ENCODE measurements at places on chromosomes 6 and 20.

GRCh38 chr6:122817766-122818165 is 28.7 kb downstream of the SMPDL3A start:
- DNase-seq = no peak

GRCh38 chr6:53139841-53140413 is 8.7 kb downstream of the GCM1 start:
- no peak for DNase-seq

GRCh38 chr6:133827766-133828165 is 61.1 kb upstream of the TCF21 start:
- DNase-seq = no peak

DNA sequence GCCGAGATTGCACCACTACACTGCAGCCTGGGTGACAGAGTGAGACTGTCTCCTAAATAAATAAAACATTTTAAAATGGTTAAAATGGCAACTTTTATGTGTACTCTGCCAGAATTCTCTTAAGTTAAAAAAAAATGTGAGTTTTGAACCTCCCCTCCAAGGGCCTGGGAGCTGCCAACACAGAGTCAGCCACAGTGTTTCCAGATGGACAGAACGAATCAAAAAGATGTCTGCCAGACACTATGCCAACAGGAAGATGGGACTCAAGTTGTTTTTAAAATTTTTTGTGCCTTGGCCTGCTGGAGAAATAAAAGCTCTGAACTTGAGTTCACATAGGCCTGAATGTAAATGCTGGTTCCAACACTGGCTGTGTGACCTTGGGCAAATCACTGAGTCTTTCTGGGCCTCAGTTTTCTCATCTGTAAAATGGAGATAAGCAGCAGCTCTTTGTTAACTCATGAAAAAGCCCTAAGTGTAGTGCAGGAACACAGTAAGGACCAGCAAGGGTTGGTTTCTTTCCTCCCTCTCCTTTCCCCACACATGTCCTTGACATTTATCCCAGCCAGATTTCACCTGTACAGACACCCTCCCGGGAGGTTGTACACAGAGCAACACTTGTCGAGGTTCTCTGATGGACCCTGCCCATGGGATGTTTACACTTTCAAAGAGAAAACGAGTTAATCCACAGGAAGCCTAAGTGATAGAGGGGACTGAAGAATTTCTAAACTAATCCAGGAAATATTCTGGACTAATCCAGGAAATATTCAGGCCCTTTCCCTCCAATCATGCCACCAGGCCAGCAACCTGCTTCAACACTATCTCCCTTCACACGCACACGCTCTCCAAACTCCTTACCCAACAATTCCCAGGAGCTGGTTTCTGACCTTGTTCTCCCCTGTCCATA is 35.0 kb downstream of the MRPL14 start:
- DNase-seq = no peak

GRCh38 chr6:5674141-5674540 is 332.6 kb downstream of the NRN1 start:
- no peak for DNase-seq

- DNase-seq = no peak
Observed at GRCh38 chr6:84871925-84872324, 107.5 kb upstream of the TBX18 start.

DNA sequence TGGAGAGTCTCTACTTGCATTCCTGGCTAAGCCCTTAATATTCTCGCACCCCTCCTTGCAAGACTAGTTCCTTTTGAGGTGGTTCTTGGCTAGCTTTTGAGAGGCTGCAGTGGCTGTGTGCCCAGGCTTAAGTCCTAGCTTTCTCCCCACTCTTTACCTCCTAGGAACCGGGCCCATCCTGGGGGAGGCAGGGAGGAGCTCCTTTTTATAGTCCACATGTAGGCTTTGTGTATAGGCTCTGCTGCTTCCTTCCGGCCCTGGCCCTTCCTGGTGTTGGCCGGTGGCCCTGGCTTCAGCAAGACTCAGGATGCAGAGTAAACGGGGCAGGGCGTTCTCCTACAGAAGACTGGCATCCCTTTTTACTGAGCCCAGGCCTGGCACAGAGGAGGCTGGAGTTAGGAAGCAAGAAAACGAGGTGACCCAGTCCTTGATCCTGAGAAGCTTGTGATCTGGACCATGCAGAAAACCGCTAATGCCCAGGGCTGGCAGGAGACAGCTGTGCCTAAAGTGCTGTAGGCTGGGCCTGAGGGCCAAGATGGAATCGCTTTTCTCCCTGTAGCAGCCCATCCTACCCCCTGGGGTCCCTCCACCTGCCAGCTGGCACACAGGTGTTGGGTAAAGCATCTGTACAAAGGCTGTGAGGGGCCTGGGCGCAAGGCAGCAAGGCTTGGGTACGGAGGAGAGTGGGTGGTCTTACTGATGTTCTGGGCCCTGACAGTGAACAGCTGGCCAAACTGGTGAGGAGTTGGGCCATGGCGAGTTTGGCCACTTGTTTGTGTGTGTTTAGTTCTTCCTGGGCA is 8.7 kb downstream of the PLCG1 start:
- no peak for DNase-seq

GRCh38 chr6:122798099-122798641 is 9.1 kb downstream of the SMPDL3A start:
- DNase-seq = no peak

- peak; percentile 9 for DNase-seq
Observed at GRCh38 chr6:30884521-30885480, 482 bp downstream of the DDR1 start.

DNA sequence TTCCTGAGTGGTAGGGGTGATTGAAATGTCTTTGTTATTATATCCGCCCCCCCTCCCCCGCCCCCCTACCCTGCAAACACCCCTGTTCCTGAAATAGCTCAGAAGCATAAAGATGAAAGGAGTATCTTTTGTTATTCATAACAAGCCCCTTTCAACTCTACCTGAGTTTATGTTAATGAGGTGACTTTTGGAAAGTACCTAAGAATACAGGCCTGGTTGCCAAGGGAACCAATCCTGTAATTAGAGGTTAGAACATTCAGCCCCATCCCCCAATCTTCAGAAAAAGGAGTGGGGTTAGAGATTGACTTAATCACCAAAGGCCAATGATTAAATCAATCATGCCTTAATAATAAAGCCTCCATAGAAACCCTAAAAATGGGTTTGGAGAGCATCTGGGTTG is 979.2 kb upstream of the GJE1 start:
- no peak for DNase-seq

DNA sequence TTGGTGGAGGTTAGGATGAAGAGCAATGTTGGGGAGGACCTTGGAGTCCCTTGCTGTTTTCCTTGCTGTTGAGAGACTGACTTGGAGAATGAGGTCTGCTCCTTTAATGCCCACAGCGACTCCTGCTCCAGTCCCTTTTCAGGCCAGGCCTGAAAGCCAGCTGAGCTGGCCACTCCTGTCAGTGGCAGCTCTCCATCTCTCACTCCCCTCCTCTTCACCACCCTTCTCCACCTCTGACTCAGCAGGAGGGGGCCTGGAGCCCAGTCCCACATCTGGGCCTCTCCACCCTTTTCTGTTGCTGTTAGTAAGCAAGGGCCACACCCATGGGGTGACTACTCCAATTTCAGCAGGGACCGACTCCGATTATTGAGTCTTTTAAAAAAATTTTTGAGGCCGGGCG is 2.2 kb downstream of the SNX21 start:
- DNase-seq = no peak

GRCh38 chr20:5008759-5009158 is 7.4 kb upstream of the SLC23A2 start:
- no peak for DNase-seq

- DNase-seq = no peak
Observed at GRCh38 chr6:148608199-148608951, 138.5 kb upstream of the UST start.

- no peak for DNase-seq
Observed at GRCh38 chr6:162485464-162485863, 242.1 kb downstream of the PRKN start.

GRCh38 chr6:16148498-16148897 is 19.6 kb downstream of the MYLIP start:
- no peak for DNase-seq

DNA sequence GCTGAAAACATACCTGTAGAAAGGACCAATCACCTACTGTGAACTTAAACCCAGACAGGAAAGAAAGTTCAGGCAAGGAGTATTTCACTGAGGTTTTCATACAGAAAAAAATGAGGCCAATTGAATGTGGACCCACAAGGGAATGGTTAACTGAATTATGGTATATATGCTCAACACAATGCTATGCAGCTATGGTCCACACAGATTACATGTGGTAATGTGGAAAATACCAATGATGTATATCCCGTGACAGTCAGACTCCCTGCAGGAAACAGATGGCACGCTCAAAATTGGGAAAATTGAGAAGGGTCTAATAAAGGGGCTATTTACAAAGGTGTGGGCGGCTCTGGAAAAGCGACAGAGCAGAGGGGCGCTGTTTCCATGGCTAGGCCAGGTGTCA is 47.1 kb upstream of the PIM1 start:
- DNase-seq = no peak

GRCh38 chr6:154403788-154404187 is 47.2 kb upstream of the IPCEF1 start:
- no peak for DNase-seq

- DNase-seq = no peak
Observed at GRCh38 chr6:167112421-167112820, 10.5 kb upstream of the CCR6 start.

DNA sequence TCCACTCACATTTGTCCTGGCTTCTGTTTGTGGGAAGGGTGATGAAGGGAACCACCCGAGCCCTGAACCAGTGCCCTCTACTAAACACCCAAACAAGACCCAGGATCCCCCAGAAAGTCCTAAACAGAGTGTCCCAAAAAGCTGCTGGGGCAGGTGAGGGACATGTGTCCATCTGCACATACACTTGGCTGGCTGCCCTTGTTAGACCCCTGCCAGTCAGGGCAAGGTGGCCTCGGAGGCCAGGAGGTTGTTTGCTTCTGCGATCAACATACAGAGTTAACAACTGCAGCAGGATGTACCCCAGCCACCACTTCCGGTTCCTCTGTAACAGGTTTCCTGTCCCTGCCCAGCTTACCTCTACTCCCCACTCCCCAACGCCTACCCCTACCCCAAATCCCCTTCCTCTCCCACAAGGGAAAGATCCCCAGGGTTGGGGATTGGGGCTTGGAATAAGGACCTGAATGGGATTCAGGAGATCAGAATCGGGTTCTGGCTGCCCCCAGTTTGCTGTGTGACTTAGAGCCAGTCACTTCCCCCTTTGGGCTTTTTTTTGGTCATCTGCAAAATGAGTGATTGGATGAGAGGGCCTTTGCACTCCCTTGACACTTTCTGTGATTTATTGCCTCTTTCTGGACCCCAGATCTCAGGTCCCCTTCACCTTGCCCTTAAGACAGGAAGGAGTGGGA is 13.9 kb downstream of the DEF6 start:
- DNase-seq = no peak

- no peak for DNase-seq
Observed at GRCh38 chr20:56245761-56246160, 2.8 kb upstream of the MC3R start.

GRCh38 chr20:59013031-59013951 is 5.9 kb upstream of the TUBB1 start:
- no peak for DNase-seq

GRCh38 chr6:74091136-74091793 is 395.3 kb downstream of the CD109 start:
- DNase-seq = no peak

DNA sequence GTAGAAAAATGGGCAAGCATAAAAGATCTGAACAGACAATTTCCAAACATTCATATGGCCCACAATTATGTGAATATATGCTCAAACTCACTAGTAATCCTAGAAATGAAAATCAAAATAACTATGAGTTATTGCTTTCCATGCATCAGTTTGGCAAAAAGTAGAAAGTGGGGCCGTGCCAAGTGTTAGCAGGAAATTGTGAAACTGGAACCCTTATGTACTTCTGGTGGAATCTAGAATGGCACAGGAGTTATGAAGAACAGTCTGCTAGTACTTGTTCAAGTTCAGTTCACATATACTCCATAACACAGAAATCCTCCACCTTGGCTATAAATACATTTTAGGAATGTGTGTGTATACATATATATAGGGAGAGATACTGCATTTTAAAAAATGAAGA is 89.8 kb downstream of the EYA2 start:
- no peak for DNase-seq

DNA sequence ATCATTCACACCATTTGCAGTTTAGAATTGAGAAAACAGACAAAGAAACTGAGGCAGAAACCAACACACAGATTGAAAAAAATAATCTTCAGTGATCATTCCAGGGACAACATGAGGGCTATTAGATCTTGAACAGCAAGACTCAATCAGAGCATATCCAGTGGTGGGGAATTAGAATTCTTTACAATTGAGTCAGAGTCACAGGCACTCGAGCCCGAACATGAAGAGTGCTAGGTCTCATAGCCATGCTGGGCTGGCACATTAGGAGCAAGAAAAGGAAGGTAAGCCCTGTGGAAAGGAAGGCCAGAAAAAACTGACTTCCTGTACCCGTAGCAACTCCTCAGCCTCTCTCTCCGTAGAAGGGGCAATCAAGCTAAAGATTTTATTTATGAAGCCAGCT is 419.9 kb downstream of the HAO1 start:
- no peak for DNase-seq

GRCh38 chr6:35082733-35083403 is 58.3 kb downstream of the TCP11 start:
- no peak for DNase-seq

- no peak for DNase-seq
Observed at GRCh38 chr6:72646604-72647485, 25.0 kb downstream of the KCNQ5 start.

- DNase-seq = no peak
Observed at GRCh38 chr6:37357860-37358259, 4.1 kb downstream of the RNF8 start.

- DNase-seq = no peak
Observed at GRCh38 chr20:15930311-15931305, 642.6 kb downstream of the KIF16B start.

- no peak for DNase-seq
Observed at GRCh38 chr20:38144598-38144973, 20.5 kb downstream of the TGM2 start.

DNA sequence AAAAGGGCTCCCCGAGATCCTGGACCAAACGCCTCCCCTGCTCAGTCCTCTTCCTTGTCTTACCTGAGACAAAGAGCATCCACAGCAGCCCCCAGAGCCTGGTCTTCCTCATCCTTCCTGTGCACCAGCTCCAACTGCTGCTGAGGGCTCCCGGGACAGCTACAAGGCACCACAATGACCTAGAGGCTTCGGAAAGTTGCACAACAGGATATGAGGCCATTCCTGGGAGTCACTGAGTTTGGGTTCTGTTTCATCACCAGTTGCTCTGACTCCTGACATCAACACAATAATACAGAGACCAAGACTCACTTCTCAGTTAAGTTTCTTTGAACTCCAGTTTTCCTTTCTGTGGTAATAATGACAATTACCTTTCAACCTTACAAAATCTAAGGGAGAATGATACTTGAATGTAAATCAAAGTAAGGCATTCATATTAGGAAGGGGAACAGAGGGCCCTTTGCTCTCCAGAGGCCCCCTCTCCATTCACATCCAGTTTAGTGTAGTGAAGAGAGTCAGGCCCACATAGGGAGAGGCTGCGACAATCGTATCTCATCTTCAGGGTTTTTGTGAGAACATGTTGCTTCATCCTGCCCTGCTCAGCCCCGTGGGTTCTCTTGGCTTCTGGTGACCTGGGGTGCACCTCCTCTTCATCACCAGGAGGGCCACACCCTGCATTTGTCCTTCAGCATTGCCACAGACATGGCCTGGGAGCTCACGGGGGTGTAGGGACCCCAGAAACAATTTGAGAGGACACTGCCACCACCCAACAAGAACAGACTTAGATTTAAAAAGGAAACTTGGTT is at the start of gene TREM1:
Gene TREM1, minus strand, starts transcription at position 139 of the 803 bp plus-strand sequence. Its CDS starts 27 bp downstream, at position 112.
- no peak for DNase-seq

GRCh38 chr6:132498638-132499037 is 14.3 kb downstream of the STX7 start:
- no peak for DNase-seq

GRCh38 chr20:50017160-50017559 is 34.4 kb downstream of the SNAI1 start:
- no peak for DNase-seq
